ENCODE measurements at places on chromosomes 11 and 22.

DNA sequence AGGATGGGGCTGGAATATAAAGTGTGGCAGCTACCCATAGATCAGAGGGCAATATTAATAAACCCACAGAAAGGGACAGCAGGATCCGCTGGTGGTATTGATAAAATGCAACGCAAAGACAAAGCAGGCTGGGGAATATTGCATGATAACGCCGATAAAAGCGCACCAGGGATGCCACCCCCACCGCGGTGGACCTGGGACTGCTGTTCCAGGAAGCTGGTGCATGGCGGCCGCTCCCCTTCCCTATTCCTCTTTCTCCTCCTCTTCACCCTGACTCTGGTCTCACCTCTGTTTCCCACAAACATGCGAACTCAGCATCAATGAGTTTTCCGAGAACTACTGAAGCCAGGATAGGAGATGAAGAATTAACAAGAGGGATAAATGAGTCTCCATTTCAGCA, 20.2 kb downstream of the SPATA19 start:
- no peak for DNase-seq

GRCh38 chr11:2593393-2593950, 106.3 kb downstream of the KCNQ1OT1 start:
- DNase-seq = no peak

DNA sequence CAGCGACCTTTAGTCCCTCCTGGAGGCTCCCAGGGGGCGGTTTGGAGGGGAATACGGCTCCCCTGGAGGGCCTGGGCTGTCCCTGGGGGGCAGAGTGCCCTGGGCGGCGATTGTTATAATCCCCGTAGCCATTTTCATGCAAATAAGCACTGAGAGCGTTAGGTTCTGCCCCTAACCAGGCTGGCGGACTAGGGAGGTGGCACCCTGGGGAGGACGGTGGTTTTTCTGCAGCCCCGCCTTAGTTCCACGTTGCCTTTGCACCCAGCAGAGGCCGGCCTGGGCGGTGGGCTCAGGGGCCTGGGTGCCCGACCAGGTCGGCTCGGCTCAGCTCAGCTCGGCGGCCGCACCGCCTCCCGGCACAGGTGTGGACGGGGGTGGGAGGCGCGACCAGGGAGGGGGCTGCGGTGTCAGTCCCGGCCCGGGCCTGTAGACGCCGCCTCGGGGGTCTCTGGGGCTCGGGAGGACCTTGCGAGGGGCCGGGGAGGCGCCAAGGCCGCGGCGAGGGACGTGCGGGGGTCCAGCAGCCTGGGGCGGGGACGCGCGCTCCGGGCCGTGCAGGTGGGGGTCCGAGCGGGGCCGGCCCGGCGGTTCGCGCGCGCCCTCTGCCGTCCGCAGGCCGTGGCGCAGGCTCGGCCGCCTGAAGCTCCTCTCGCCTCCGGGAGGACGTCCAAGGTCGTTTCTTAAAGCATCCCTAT, 2.3 kb upstream of the DUSP8 start:
- DNase-seq = peak; percentile 41

DNA sequence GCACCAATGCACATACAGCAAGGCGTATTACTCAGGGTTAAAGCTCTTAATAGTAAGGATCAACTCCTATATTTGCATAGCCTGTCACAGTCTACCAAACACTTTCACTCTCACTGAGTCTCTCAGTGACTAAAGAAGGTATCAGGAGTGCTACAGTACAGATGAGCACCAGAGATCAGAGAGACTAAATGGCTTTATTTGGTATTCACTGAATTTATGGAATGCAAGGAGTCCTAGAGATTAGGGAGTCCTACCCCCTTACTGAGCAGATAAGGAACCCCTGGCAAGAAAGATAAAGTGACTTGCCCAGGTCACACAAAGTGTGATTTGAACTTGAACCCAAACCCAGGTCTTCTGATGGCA, 396.4 kb upstream of the CCDC90B start:
- DNase-seq = no peak

DNA sequence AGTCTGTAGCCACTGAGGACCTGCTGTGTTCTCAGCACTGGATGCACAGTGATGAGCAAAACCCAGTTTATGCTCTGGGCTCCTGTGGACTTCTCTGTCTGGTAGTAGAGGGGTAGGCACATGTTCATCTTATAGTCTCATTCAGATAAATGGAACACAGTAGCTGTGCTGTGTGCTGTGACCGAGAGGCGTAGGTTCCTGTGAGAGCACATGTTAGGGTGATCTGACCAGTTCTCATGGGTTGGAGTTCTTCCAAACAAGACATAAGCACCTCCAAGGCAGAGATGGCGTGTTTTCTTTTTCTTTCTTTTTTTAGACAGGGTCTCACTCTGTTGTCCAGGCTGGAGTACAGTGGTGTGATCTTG, 154.8 kb upstream of the RASSF10 start:
- no peak for DNase-seq

DNA sequence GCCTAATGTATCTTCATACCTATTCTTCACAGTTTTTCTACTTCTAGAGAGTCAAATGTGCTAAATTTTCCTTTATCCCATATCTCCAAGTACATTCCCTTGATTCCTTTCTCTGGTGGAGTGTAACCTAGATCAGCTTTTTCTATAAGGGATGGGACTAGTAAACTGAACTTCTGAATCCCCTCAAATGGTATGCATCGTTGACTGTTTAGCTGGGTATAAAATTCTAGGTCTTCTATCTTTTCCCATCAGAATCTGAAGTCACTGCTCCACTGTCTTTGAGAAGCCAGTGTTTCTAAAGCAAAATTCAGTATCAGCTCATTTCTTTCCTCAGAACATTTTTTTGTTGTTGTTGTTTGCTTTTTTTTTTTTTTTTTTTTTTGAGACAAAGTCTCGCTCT, 1256.8 kb downstream of the BRD1 start:
- DNase-seq = no peak

GRCh38 chr11:100810666-100811065, 123.6 kb downstream of the ARHGAP42 start:
- DNase-seq = no peak

- no peak for DNase-seq
Measured at GRCh38 chr11:9855579-9856287, 191.9 kb downstream of the SWAP70 start.

Data from tibial artery (tissue), 4 donors.